ENCODE measurements at places on chromosomes 7 and 10. TPM values are rescaled to one million over a fixed set of nuclear protein-coding genes. Genes with fewer than 3 reads are reported as not detected.
A peak's percentile ranks its signal among the peaks of the same experiment; 100 is the strongest.

GRCh38 chr7:115135769-115136410 lies 214.0 kb downstream of the MDFIC start:
- H3K36me3 ChIP-seq, result no peaks in the 10 kb centered on the region
- H3K27me3 ChIP-seq, result no peaks in the 10 kb centered on the region
- no peak for DNase-seq
- no peaks in the 10 kb centered on the region for H3K4me1 ChIP-seq
- no peak overlapping the region for H3K27ac ChIP-seq
- H3K4me3 ChIP-seq, result no peak overlapping the region

DNA sequence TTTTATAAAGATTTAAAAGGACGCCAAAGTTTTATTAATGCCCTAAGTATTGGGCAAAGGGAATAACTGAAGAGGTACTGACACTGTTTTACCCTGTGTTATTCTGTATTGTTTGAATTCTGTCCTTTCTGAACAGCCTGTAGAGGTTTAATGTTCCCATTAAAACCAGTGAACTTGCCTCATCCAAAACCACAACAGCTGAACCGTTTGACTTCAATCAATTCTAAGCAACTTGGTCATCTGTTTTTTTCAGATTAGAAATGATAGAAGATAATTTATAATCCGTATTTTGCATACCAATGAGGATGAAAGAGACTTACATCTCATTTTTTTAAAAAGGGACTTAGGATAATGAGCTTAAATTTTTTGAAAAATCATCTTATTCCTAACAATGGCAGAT lies 40.4 kb downstream of the HACD1 start:
- no peaks in the 10 kb centered on the region for H3K4me1 ChIP-seq
- no peaks in the 10 kb centered on the region for H3K27me3 ChIP-seq
- no peak overlapping the region for H3K27ac ChIP-seq
- no peaks in the 10 kb centered on the region for H3K36me3 ChIP-seq

DNA sequence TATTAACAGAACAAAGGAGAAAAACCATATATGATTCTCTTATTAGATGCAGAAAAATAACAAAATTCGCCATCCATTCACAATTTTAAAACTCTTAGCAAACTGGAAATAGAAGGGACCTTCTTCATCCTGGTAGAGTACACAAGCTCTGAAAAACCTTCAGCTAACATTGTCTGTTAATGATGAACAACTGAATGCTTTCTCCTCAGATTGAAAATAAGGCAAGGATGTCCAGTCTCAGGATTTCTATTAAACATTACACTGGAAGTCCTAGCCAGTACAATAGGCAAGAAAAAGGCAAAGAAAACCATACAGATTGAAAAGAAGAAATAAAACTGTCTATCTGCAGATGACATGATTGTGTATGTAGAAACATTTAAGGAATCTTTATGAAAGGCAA lies 16.0 kb upstream of the CCNY start:
- H3K4me1 ChIP-seq, result no peaks in the 10 kb centered on the region
- H3K27me3 ChIP-seq, result no peaks in the 10 kb centered on the region
- DNase-seq, result no peak
- no peak overlapping the region for H3K27ac ChIP-seq

GRCh38 chr10:70135046-70135445 lies 2.4 kb upstream of the AIFM2 start:
- H3K36me3 ChIP-seq, result no peaks in the 10 kb centered on the region
- peaks cover 57% of the 10 kb centered on the region for H3K4me1 ChIP-seq
- no peak for DNase-seq
- no peak overlapping the region for H3K27ac ChIP-seq

The GHRHR gene
- not detected for total RNA-seq

The VIPR2 gene
- total RNA-seq, result 3.7 TPM

DNA sequence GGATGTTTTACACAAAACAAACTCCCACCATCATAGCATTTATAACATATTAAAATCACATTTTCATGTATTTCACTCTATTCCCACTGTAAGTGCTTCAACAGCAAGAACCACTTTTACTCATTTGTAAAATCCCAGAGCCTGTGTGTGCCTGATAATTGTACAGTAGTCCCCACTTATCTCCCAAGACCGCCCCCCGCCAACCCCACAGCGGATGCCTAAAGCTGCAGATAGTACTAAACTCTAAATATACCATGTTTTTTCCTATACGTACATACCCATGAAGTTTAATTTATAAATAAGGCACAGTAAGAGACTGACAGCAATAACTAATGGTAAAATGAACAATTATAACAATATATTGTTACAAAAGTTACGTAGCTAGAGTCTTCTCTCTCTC lies 33.5 kb downstream of the EZH2 start:
- no peaks in the 10 kb centered on the region for H3K27me3 ChIP-seq
- H3K27ac ChIP-seq, result no peak overlapping the region
- no peak overlapping the region for H3K4me3 ChIP-seq
- H3K4me1 ChIP-seq, result no peaks in the 10 kb centered on the region

The CRHR2 gene
- total RNA-seq, result not detected

GRCh38 chr7:47361746-47362215 lies 220.1 kb downstream of the TNS3 start:
- H3K4me3 ChIP-seq, result no peak overlapping the region
- H3K27me3 ChIP-seq, result no peaks in the 10 kb centered on the region
- no peaks in the 10 kb centered on the region for H3K36me3 ChIP-seq
- H3K27ac ChIP-seq, result no peak overlapping the region
- peak; percentile 5 for DNase-seq

GRCh38 chr7:26343320-26343832 lies 51.7 kb downstream of the SNX10 start:
- no peaks in the 10 kb centered on the region for H3K36me3 ChIP-seq
- H3K27ac ChIP-seq, result no peak overlapping the region
- H3K27me3 ChIP-seq, result no peaks in the 10 kb centered on the region
- DNase-seq, result no peak
- H3K4me3 ChIP-seq, result no peak overlapping the region

- H3K36me3 ChIP-seq, result no peaks in the 10 kb centered on the region
- H3K27ac ChIP-seq, result no peak overlapping the region
- no peak for DNase-seq
- no peaks in the 10 kb centered on the region for H3K27me3 ChIP-seq
Observed at GRCh38 chr10:86253091-86254072, 113.2 kb downstream of the GRID1 start.

The ADCYAP1R1 gene
- total RNA-seq, result 2.2 TPM

- no peaks in the 10 kb centered on the region for H3K4me1 ChIP-seq
- H3K27me3 ChIP-seq, result no peaks in the 10 kb centered on the region
- DNase-seq, result no peak
- H3K4me3 ChIP-seq, result no peak overlapping the region
- no peaks in the 10 kb centered on the region for H3K36me3 ChIP-seq
- no peak overlapping the region for H3K27ac ChIP-seq
Observed at GRCh38 chr7:70673778-70674570, 458.0 kb upstream of the GALNT17 start.

- no peak for DNase-seq
- H3K4me1 ChIP-seq, result peaks cover 17% of the 10 kb centered on the region
- no peaks in the 10 kb centered on the region for H3K27me3 ChIP-seq
- no peak overlapping the region for H3K27ac ChIP-seq
- no peaks in the 10 kb centered on the region for H3K36me3 ChIP-seq
Observed at GRCh38 chr10:86167121-86167761, 199.4 kb downstream of the GRID1 start.

The DPYSL4 gene
- not detected for total RNA-seq

GRCh38 chr7:36400036-36400435 lies 10.4 kb downstream of the ANLN start:
- no peak for DNase-seq
- H3K4me1 ChIP-seq, result peaks cover 4% of the 10 kb centered on the region
- no peak overlapping the region for H3K27ac ChIP-seq
- H3K27me3 ChIP-seq, result no peaks in the 10 kb centered on the region

The ENTPD1 gene
- 16.0 TPM for total RNA-seq

DNA sequence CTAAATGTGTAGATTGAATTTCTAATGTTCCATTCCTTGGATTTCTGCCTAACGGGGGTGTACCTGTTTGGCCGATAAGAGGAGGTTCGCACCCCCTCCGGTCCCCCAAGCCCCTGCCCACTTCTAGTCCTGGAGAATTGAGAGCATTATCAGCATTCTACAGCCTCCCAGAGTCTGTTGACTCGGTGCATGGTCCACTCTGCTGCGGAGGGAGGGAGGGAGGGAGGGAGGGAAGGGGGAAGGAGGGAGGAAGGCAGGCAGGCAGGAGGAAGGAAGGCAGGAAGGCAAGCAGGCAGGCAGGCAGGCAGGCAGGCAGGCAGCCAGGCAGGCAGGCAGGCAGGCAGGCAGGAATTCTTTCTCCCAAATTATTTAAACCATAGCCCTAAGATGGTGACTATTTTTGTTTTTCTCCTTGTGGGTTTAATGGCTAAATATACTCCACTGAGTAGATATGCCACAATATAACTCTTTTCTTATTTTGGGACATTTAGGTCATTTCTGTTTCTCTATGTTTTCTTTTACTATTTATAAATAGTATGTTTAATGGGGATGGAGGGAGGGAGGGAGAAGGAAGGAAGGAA lies 69.5 kb upstream of the CHST15 start:
- H3K4me1 ChIP-seq, result no peaks in the 10 kb centered on the region
- H3K4me3 ChIP-seq, result no peak overlapping the region
- no peaks in the 10 kb centered on the region for H3K27me3 ChIP-seq
- no peak overlapping the region for H3K27ac ChIP-seq
- H3K36me3 ChIP-seq, result no peaks in the 10 kb centered on the region

GRCh38 chr10:102758240-102758932 lies 14.6 kb downstream of the WBP1L start:
- H3K4me3 ChIP-seq, result no peak overlapping the region
- peaks cover 10% of the 10 kb centered on the region for H3K4me1 ChIP-seq
- H3K27me3 ChIP-seq, result no peaks in the 10 kb centered on the region
- H3K36me3 ChIP-seq, result no peaks in the 10 kb centered on the region

DNA sequence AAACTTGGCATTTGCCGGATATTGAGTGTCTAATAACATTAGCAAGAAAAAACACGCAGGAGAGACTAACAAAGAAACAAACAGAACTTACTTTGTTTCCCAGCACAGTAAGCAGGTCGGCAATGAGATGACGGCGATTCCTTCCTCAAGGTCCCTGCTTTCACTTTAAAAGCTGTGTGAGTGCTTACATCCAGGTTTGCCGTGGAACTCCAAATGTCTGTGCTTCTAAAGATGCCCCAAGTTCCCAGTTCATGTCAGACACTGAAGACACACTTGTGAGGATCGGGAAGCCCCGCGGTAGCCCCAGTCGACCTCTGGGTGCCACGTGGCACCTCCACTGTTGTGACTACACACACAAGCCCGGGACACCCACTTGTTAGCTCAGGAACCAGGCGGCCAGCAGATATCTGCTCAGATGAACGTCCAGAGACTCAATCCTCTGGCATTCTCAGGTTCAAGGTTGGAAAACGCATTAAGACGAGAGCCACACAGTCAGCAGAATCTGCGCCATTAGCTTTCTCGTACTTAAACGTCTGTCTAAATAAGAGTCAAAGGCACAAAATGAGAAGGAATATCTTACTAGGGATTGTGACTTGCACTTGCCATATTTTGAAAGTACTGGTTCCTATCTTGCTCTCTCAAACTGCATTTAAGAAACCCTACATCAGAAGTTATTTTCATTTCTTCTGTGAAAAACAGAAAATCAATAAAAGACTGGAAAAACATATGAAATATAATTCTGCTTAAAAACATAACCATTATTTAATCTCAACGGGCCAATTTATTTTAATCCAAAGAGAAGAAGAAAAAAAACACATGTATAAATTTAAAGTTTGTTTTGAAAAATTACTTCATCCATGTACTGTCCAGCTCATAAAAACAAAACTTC lies 207.6 kb upstream of the KLF14 start:
- H3K4me3 ChIP-seq, result peak overlapping the region; percentile 40
- H3K4me1 ChIP-seq, result peaks cover 9% of the 10 kb centered on the region
- peak overlapping the region; percentile 85 for H3K27ac ChIP-seq

GRCh38 chr10:30897048-30897447 lies 134.6 kb downstream of the ZNF438 start:
- no peak overlapping the region for H3K27ac ChIP-seq
- no peaks in the 10 kb centered on the region for H3K36me3 ChIP-seq
- no peaks in the 10 kb centered on the region for H3K4me1 ChIP-seq
- no peak overlapping the region for H3K4me3 ChIP-seq
- no peaks in the 10 kb centered on the region for H3K27me3 ChIP-seq

- no peak overlapping the region for H3K27ac ChIP-seq
- no peaks in the 10 kb centered on the region for H3K4me1 ChIP-seq
- no peaks in the 10 kb centered on the region for H3K36me3 ChIP-seq
- no peak for DNase-seq
Observed at GRCh38 chr10:90723416-90724068, 134.3 kb downstream of the HTR7 start.

The HOXA10 gene
- total RNA-seq, result 39.9 TPM

- H3K36me3 ChIP-seq, result no peaks in the 10 kb centered on the region
- H3K4me1 ChIP-seq, result no peaks in the 10 kb centered on the region
- no peak for DNase-seq
- H3K4me3 ChIP-seq, result no peak overlapping the region
- no peaks in the 10 kb centered on the region for H3K27me3 ChIP-seq
- H3K27ac ChIP-seq, result no peak overlapping the region
Observed at GRCh38 chr7:52995676-52996075, 39.8 kb upstream of the POM121L12 start.

The TMEM139 gene
- total RNA-seq, result 48.0 TPM

GRCh38 chr10:68619595-68619994 lies 59.5 kb downstream of the TET1 start:
- no peak overlapping the region for H3K4me3 ChIP-seq

GRCh38 chr10:87585565-87586514 lies 73.8 kb upstream of the PAPSS2 start:
- no peaks in the 10 kb centered on the region for H3K36me3 ChIP-seq
- H3K27me3 ChIP-seq, result no peaks in the 10 kb centered on the region
- H3K4me1 ChIP-seq, result peaks cover 16% of the 10 kb centered on the region

DNA sequence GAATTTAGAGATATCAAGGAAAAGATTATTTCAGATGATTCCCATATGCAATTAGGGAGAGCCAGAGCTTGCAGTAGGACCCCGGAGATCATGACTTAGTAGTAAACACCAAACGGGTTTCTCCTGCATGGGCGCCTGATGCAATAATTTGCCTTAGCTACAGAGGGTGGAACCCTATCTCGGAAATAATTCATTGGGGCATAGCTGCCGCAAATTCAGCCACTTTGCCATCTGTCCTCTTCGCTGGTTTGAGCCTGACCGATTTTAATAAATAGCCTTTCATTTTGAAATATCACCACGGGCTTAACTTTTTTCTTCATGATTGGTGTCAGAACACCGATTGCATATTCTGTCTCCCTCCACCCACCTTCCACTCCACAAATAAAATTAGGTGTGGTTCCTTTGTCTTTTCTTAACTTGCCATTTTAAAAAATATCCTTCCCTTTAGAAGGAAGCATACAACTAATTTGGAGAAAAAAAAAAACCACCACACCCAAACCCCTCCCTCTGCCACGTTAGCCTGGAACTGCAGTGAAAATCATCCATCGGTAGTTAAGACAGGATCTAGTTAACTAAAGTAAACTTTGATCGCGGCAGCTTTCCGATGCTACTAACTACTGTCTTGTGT lies 1.4 kb downstream of the GARS1 start:
- peaks cover 28% of the 10 kb centered on the region for H3K4me1 ChIP-seq
- H3K27me3 ChIP-seq, result no peaks in the 10 kb centered on the region
- peak overlapping the region; percentile 97 for H3K27ac ChIP-seq
- no peak for DNase-seq
- H3K4me3 ChIP-seq, result peak overlapping the region; percentile 7

- H3K4me3 ChIP-seq, result no peak overlapping the region
- no peaks in the 10 kb centered on the region for H3K36me3 ChIP-seq
Observed at GRCh38 chr10:92264249-92264648, 26.6 kb downstream of the CPEB3 start.

GRCh38 chr10:128993911-128994538 lies 473.0 kb upstream of the MGMT start:
- no peaks in the 10 kb centered on the region for H3K36me3 ChIP-seq
- no peaks in the 10 kb centered on the region for H3K27me3 ChIP-seq
- no peaks in the 10 kb centered on the region for H3K4me1 ChIP-seq

The CALML5 gene
- not detected for total RNA-seq
